Activated CD8-positive, alpha-beta memory T cell treated with anti-CD3 and anti-CD28 coated beads for 1 hour (primary cell): ENCODE measurements at places on chromosomes 16 and 17.

- no peak for DNase-seq
These were observed 243.4 kb upstream of the IRX5 start for GRCh38 chr16:54687043-54687899.

DNA sequence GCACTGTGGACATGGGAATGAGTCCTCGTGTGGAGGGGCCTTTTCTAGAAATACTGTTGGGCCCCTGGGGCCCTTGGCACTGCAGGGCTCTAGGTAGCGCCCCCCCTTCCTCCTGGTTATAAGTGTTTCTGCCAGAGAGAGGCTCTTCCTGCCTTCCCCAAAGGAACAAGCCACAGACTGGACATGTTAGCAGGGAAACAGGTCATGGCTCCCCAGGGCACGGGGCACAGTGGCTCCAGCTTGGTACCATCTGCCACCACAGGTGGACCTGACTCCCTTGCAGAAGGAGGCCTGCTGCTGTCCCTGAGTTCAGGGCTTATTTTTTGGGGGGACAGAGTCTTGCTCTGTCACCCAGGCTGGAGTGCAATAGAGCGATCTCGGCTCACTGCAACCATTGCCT is 8.8 kb downstream of the PDK2 start:
- no peak for DNase-seq

- DNase-seq = no peak
These were observed 7.5 kb downstream of the MARCHF10 start for GRCh38 chr17:62800585-62800984.

DNA sequence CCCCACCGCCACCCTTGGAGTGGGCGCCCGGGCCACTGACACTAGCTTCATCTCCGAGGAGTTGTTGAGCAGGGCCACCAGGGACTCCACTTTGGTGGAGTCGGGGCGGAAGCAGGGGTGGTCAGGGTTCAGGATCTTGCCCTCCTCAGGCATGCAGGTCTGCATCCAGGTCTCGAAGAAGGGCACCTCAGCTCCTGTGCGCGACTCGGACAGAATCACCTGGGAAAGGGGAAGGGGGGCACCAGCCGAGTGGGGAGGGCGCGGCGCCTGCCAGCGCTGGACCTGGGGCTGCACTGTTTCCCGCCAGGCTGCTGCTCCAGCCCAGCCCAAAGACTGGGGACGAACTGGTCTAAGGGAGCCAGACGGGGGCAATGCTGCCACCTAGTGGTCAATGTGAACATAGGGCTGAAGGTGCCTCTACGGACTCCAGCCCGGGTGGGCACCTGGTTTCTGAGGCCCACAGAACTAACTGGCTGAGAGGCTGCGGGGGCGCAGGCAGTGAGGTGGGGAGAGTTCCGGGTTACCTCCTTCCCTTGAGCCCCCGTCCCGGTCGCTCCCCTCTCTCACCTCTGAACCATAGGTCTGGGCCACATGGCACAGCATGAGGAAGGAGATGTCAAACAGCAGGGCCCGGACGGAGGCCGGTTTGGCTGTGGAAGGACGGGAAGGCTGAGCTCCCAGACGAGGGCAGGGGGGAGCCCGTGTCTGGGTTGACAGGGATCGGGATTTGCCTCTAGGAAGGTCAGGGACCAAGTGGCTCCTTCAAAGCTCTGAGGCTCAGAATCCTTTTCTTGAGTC is 11.8 kb downstream of the CSF3 start:
- DNase-seq = peak; percentile 60

DNA sequence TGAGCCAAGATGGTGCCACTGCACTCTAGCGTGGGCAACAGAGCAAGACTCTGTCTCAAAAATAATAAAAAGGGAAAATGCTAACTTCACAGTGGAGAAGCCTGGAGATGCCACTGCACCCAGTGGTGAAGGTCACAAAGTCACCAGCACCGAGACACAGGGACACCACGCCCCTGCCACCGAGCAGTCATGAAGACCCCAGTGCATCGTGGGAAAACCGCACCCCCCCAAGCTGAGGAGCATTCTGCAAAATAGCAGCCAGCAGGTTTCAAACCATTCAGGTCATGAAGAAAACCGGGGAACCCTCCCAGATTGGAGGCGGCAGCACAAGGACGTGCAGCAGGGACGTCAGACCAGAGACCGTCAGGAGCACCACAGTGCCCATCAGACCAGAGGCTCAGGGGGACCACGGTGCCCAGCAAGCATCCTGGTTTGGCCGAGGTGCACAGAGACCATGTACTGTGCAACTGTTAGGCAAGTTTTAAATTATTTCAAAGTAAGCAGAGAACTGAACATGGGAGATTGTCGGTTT is 13.7 kb downstream of the CHMP1A start:
- DNase-seq = no peak

DNA sequence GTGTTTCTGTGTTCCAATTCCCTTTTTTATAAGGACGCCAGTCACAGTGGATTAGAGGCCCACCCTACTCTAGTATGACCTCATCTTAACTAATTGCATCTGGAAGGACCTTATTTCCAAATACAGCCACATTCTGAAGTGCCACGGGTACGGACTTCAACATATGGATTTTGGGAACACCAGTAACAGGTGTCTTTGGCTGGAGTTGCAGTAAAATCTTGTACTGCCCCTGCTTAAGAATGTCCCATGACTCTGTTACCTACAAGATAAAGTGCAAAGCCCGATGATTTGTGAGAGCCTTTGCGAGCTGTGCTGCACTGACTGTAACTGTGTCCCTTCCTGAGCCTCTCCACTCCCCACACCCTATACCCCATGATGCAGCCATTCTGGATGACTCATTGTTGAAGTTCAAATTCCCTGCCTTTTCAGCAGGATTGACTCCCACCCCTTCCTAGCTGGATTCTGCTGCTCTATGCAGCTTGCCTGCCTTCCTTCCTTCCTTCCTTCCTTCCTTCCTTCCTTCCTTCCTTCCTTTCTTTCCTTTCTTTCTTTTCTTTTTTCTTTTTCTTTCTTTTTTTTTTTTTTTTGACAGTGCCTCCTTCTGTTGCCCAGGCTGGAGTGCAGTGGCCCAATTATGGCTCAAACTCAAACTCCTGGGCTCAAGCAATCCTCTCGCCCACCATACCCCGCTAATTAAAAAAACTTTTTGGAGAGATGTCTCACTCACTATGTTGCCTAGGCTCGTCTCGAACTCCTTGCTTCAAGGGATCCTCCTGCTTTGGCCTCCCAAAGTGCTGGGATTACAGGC is 2.1 kb downstream of the HCRT start:
- no peak for DNase-seq

DNA sequence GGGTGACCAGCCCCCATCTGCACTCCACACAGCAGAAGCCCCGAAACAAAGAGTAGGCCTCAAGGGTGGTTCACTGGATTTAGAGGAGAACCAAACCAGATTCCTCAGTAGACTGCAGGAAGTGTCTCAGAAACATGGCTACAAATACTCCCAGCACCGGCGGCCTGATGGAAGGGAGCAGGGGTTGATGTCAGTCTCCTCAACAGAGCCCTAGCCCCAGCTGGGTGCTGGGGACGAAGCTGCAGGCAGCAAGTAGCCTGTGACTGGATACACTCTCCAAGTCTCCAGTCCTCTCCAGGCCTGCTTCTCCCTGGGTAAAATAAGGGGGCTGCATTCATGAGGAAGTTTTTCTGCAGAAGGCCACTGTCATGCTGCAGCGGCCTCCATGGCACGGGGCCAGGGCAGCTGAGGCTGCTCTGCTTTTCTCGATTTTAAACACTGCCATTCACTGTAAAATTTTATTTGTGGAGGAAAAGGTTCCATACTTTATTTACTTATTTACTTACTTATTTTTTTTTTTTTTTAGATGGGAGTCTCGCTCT is 36.7 kb upstream of the SREBF1 start:
- DNase-seq = no peak

DNA sequence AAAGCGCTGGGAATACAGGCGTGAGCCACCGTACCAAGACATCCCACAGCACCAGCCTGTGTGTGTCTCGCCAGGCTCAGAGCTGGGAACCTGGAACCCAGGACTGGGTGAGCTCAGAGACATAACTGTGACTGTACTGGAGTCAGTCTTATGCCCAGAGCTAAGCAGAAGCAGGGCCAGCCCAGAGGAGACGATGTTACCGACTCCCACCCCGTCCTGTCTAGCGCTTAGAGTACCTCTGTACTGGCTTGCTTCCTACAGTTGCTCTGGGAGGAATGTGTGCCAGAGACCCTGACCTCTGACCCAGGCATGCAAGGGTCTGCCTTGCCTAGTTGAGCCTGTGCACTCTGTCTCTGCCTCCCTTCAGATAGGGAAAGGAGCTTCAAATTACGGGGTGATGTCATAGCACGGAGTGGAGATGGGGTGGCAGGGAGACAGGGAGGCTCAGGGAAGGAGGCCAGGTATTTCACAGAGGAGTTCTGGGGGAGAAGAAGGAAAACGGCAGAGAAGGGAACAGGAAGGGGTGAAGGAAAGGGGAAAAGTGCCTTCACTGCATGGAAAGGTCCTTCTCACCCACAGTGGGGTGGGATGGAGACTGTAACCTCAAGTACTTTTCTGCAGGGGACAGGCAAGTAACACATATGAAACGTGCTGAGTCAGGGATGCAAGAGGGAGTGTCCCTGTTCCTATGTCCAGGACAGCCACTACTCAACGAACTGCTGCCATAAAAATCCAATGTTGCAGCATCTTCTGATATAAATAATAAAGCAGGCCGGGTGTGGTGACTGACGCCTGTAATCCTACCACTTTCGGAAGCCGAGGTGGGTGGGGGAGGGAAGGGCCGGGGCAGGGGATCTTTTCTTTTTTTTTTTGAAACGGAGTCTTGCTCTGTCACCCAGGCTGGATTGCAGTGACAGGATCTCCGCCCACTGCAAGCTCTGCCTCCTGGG is 5.8 kb upstream of the ARMC5 start:
- no peak for DNase-seq

- DNase-seq = no peak
These were observed 226.6 kb downstream of the PHKB start for GRCh38 chr16:47687694-47688093.

- no peak for DNase-seq
These were observed 49.3 kb downstream of the ABCC12 start for GRCh38 chr16:48106446-48106845.

DNA sequence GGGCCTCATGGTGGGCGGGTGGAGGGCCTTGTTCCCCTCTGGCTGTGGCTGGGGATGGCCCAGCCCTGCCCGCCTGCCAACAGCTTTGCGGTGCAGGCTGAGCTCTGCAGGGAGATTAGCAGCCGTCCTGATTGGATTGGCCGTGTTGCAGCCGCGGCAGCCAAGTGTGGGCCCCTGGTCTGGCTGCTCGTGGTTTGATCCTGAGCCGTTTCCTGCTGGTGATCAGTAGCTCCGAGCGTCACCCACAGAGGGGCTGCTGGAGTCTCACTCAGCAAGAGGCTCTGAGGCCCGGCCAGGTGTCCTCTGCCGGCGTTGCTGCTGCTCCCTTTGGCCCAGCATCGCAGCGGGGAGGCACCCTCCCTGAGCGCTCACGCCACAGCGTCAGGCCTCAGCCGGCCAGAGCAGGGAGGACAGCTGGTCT is 32.5 kb downstream of the BAIAP2 start:
- no peak for DNase-seq

GRCh38 chr17:28524476-28525424 is 18.6 kb downstream of the FOXN1 start:
- DNase-seq = no peak
